Lung microvascular endothelial cell (primary cell): ENCODE measurements at places on chromosomes 11 and 22.
A peak's percentile ranks its signal among the peaks of the same experiment; 100 is the strongest.

DNA sequence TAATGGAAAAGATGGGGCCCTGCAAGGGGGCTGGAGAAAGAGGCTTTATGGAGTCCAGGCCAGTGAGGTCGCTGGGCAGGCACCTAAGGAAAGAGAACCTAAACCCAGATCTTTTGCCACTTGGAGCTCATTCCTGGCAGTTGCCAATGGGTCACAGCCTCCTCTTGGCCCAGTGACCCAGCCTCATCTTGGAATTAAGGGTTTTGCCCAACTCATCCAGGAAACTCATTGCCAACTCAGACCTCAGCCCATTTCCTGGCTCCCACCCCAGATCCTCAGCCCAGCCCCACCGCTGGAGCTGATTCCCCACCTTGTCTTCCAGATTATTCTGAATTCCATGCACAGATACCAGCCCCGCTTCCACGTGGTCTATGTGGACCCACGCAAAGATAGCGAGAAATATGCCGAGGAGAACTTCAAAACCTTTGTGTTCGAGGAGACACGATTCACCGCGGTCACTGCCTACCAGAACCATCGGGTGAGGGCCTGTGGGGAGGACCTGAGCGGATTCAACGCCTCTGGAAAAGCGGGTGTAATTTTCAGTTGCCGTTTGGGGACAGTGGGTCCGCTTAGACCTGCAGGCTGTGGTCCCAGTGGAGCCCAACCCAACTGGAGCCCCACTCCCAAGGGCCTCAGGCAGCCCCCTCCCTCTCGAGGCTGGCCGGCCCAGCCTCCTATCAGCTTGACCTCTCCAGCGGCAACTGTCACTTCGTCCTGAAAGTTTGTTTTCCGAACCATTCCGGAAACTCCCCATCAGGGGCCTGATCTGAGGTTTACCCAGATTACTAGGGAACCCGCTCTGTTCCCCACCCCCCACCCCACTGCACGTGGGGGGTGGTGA is 4.3 kb downstream of the TBX1 start:
- DNase-seq = peak; percentile 56

DNA sequence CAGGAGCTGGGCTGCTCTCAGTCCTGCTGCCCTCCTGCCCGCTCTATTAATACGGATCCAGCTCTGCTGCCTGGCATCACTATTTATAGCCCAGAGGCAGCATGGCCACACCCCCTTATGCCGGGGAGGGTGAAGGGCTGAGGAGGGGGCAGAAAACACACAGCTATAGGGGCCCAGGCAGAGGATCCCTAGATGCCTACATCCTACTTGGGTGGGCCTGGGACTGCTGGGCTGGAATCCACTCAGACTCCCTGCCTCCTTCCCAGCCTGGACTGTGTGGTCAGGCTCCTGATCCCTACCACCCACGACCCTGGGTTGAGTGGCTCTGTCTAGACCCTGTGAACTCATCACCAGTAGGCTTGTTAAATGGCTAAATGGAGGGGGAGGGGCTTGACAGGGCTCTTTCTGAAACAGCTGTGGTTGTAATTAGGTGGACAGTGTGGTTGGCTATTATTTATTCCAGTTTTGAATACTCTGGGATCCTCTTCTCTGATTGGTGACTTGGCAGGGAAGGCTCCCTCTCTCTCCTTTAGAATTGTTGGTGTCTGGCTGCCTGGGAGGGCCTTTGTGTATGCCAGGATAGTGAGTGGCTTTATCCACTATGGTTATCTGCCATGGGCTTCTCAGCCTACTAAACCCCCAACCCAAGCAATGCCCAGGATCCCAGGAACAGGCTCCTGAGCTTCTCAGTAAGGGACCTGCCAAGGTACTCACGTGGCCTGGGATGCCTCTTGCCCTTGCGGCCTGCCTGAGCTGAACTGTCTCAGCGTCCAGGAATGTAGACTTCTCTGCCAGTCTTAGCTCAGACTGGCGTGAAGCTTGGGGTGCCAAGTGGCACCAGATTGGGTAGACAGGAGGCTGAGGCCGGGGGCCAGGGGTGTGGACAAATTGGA is 15.2 kb downstream of the PHLDB1 start:
- peak; percentile 35 for DNase-seq

DNA sequence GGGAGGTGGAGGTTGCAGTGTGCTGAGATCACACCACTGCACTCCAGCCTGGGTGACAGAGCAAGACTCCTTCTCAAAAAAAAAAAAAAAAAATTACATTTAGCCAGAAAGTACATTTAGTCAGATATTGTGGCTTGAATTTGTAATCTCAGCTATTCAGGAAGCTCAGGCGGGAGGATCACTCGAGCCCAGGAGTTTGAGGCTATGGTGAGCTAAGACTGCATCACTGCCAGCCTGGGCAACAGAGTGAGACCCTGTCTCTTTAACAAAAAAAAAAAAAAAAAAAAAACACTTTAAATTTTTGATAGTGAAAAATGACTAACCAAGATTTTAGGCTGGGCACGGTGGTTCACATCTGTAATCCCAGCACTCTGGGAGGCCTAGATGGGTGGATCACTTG is 27.3 kb downstream of the MRTFA start:
- no peak for DNase-seq

DNA sequence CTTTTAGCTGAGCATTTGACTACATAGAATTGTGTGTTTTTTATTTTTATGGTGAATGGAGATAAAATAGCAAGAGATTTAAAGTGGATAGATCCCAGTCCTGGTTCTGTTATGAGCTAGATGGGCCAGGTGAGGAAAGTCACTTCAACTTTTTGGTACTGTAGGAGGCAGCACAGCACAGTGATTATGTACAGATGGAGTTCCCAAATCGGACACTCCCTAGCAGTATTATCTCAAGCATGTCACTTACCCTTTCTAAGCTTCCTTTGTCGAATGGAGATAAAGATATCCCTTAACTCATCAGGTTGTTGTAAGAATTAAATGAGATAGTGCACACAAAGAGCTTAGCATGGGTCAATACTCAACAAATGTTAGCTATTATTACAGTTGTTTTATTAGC is 5.3 kb downstream of the EXPH5 start:
- DNase-seq = no peak

GRCh38 chr11:118620529-118621070 is 13.2 kb downstream of the PHLDB1 start:
- no peak for DNase-seq

DNA sequence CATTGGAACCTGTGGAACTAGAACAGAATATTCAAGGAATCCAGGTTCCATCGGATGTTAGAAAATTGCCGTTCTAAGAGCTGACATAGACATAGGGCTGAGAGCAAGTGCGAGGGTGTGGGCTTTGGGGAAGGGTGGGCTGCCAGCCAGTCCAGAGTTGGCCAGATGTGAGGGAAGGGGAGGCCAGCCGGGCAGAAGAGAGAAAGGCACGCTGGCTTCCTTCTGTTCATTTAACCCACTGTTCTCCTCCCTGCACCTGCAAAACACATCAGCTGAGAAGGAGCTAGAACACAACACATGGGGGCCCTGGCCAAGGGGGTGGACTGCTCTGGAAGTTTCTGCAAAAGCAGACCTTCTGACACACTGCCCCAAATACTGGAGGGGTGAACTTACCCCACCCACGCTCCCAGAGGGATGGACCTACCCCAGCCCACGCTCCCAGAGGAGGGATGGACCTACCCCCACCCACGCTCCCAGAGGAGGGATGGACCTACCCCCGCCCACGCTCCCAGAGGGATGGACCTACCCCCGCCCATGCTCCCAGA is 98.0 kb downstream of the SHANK2 start:
- no peak for DNase-seq

DNA sequence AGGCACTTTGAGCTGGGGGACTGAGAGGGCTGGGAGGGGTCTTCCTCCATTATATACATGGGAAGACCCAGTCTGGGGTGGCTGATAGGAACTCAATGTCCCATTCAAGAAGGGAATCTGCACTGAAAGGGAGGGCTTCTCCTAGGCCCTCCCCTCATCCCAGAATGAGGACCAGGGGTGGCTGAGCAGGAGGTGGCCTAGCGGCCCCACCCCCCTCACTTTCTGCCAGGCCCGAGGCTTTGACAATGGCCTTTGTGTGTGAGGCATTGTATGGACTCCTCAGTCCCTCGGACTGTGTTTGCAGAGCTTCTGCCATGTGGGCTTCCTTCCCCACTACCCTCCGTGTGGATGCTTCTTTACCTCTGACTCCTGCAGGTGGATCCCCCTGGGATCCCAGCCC is 65.7 kb downstream of the NECTIN1 start:
- DNase-seq = no peak

- DNase-seq = no peak
Observed at GRCh38 chr11:14444441-14445189, 55.0 kb downstream of the COPB1 start.

DNA sequence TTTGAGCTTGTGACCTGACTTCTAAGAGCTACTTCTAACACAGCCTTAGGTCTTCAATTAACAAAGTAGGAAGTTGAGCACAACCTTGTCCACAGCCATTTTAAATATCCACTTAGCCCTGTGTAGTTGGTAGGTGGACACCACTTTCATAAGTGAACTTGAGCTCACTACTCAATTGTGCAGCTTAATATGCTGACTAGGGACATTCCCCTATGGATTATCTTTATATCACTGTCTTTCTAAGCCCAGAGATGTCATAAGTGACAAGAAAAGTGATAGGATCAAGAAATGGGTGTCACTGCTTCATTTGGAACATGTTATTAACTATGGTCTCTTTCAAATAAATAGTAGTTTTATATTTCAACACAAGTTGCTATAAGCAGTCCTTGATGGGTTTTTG is 4.0 kb upstream of the ATP5MG start:
- no peak for DNase-seq

DNA sequence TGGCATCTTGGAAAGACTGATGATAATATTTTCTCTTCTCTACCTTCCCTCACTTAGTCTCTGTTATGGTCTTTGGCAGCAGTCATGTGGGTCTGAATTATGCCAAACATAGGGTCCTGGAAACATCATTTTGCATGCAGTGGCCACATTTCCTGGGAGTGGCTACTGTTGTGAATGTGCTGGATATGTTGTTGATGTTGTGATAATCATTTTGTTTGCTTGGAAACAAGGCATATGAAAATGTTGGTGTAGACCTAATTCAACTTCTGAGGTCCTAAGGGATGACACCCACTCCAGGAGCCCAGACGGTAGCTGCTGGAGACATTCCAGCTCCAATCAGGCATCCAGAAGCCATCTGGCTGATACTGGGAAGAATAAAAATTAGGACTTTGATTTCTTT is 109.7 kb downstream of the DCDC1 start:
- DNase-seq = no peak

- no peak for DNase-seq
Observed at GRCh38 chr11:7924536-7924935, 6.5 kb downstream of the OR10A6 start.

DNA sequence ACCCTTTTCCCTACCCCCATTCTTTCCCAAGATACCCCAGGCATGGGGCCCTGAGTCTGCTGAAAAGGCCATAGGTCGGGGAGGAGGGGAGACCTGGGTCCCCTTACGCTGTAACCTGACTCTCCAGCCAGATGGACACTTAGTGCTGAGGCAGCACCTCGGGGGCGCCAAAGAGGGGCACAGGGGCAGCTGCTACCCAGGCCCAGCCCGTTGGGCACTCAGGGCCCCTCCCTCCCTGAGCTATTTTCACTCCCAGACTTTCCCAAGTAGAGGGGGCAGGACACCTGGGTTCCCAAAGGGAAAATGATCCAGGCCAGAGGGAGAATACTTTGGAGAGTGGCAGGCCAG is 933 bp downstream of the ACTN3 start:
- DNase-seq = no peak

- peak; percentile 94 for DNase-seq
Observed at GRCh38 chr11:6618117-6619003, 862 bp downstream of the TPP1 start.

DNA sequence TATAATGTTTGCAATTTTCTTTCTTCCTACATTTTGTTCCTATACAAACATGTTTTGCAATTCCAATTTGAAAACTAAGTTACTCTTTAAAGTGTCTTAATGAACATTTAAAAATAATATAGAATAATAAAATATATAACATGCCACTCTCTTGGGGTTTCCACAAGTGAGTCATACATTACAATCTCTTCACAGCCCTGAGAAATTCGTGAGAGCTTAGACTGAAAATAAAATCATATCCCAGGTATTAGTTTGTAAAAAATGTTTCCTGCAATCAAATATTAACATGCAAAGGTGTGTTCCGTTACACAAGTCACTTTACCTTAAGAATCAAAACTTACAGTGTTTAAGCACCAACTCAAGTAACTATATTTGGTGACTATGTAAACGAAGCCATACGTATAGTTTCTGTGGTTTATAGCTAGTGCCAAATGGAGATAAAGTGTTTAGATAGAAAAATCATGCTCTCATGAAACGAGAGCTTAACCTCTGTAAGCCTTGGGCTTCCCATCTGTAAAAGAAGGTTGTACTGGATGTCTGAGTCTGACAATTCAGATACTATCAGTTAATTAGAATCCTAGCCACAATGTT is 253.6 kb upstream of the ANO3 start:
- DNase-seq = no peak
